ENCODE measurements at places on chromosomes 11 and 22.

DNA sequence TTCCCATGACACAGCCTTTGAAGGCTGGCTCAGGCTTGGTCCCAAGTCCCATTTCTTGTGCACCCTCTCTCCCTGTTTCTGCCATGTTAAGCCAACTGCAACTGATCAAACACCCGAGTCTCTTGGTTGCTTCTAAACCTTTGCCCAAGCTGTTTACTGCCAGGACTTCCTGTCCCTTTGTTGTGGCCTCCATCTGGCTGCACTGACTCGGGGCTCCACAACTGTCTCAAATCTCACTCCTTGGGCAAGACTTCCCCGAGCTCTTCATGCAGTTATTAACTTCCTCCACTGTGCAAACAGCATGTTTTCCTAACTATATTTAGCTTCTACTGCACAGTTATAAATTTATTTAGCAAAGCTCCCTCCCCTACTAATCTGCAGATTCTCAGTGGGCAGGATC, 4.3 kb downstream of the VPREB1 start:
- DNase-seq = peak; percentile 31

GRCh38 chr11:29449281-29450074, 567.4 kb downstream of the KCNA4 start:
- no peak for DNase-seq

DNA sequence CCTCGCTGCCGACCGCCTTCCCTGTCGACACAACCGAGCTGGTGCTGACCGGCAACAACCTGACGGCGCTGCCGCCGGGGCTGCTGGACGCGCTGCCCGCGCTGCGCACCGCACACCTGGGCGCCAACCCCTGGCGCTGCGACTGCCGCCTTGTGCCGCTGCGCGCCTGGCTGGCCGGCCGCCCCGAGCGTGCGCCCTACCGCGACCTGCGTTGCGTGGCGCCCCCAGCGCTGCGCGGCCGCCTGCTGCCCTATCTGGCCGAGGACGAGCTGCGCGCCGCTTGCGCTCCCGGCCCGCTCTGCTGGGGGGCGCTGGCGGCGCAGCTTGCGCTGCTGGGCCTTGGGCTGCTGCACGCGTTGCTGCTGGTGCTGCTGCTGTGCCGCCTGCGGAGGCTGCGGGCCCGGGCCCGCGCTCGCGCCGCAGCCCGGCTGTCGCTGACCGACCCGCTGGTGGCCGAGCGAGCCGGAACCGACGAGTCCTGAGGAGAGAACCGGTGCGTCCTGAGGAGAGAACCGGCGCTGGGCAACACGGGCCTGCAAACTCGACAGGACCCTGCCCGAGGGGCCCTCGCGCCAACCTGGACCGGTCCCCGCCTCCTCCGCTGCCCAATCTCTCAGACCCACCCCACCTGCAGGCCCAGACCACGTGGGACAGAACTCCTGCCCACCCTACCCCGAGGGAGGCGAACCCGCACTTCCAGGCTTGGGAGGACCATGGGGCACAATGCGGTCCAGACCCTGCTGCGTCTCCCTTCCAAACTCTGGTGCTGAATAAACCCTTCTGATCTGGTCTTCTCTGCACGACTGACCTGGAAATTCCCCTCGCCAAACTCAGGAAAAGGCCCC, 866 bp downstream of the GP1BB start:
- DNase-seq = peak; percentile 52

DNA sequence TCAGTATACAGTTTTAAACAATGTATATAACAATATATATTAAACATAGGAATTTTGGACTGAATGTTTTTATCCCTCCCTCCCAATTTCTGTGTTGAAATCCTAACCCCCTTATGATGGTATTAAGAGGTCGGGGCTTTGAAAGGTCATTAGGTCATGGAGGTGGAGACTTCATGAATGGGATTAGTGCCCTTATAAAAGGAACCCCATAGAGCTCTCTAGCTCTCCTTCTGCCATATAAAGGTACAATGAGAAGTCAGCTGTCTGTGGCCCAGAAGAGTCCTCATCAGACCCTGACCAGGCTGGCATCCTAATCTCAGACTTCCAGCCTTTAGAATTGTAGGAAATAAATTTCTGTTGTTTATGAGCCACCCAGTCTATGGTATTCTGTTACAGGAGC, 6.5 kb downstream of the NNMT start:
- no peak for DNase-seq

DNA sequence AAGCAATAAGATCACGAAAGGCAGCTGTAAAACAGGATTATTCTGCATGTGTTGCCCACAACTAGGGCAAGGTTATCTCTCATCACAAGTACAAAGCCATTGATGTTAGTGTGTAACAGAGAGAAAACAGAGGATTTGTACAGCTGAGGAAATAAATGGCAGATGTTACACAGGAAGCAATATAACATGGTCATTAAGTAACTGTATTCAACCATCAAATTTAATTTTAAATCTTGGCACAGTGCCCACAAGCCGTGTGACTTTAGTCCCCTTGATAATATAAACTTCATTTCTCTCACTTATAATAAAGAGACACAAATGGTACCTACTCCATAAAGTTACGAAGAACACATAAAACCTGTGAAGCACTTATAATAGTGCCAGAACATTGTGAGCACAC, 17.3 kb downstream of the OR51E2 start:
- DNase-seq = no peak

GRCh38 chr11:9313648-9314290, 624 bp downstream of the TMEM41B start:
- peak; percentile 1 for DNase-seq

- no peak for DNase-seq
Observed at GRCh38 chr11:106998116-106998915, 20.0 kb downstream of the GUCY1A2 start.

DNA sequence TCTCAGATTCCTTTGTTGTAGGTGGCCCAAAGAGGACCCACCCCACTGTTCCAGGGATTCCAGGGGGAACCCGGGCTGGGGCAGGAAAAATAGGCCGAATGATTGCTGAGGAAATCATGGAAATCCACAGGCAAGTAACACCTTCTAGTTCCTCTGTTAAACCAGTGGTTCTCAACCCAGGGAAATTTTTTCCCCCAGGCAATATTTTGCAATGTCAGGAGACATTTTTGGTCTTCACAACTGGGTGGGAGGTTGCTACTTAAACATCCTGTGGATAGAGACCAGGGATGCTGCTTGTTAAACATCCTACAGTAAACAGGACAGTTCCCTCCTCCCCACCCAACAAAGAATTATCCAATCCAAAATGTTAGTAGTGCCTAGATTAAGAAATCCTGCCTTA, 84.7 kb downstream of the BTBD10 start:
- DNase-seq = no peak

DNA sequence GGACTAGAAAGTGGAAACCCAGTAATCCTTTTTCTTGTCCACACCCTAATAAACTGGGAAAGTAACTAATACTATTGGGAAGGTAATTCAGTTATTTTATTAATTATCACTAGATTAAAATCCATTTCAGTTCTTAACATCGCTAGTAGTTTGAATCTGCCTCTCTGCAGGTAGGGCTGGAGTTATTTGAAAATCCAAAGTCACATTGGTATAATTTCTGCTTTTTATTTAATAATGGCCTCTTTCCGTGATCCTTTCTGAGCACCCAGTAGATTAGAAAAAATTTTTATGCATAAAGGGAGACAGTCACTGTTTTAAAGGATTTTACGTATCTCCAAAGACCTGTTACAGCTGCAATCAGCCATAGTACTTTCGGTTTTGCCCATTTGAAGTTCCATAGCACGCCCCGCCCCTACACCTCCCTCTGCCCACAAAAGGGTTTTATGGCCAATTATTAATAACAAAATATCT, 605 bp upstream of the COPB1 start:
- DNase-seq = peak; percentile 50

- DNase-seq = no peak
Observed at GRCh38 chr22:21951931-21952465, 650 bp downstream of the PPM1F start.

DNA sequence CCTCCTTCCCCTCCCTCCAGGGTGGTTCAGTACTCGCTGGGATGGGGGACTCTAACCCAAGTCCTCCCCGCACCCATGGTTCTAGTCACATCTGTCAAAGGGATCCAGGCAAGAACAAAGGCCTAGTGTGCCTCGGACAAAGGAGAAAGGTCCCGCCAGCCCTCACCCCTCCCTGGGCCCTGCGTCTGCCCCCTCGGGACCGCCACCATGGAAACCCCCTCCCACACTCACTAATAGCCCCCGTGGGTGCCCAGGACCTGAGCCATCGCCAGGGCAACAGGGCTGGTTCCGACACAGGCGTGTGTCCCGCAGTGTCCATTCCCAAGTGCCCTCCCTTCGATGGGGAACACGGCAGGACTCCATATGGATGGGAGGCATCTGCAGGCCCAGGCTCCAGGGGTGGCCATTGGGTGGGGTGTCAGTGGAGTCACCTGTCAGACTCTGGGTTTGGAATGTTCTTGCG, 5.1 kb upstream of the CARNS1 start:
- DNase-seq = no peak

- DNase-seq = no peak
Observed at GRCh38 chr22:44049486-44050231, 25.6 kb downstream of the PARVB start.

GRCh38 chr22:34879001-34879400, 187.0 kb upstream of the ISX start:
- no peak for DNase-seq

- no peak for DNase-seq
Observed at GRCh38 chr11:122779047-122779629, 59.2 kb upstream of the CRTAM start.

DNA sequence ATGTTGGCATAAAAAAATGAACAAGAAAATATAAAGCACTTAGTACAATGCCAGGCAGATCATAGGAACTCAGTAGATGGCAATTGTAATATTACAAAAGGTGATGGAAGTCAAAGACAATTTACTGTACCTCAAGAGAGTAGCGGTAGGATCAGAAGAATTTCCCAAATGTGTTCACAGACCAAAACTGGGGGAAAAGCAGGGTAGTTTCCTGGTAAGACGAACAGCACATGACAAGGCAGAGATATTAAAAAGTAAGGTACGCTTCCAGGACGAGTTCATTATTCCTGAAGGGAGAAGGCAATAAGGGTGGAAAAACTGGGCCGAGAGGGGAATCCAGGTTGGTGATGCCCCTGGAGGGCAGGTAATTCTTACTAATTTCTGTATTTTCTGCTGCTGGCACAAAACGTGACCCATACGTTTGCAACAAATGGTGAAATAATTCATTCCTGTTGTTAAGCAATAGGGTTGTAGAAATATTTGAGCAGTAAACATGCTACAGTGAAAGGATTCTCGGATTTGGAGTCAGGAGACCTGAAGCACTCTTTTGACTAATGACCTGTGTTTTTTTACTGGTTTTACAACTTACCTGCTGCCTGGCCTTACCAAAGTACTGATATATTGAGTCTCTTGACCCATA, 786 bp upstream of the ANKRD42 start:
- no peak for DNase-seq

DNA sequence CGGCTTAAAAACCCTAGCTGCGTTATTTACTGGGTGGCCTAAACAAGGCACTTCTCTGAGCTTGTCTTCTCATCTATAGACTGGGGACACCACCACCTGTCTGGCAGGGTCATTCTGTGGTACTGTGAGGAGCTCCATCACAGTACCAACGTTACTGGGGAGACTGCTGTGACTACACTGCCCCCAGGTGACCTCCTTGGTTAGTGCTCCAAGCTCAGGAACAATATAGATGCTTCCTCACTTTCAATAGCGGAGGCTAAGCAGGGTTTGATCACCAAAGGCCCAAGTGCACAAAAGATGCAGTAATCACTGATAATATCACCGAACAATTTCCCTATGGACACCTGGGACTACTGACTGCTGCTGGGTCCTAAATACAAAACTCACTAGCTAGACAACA, 18.8 kb downstream of the PRPF19 start:
- peak; percentile 36 for DNase-seq

- no peak for DNase-seq
Observed at GRCh38 chr11:133361689-133361994, 170.7 kb downstream of the OPCML start.

DNA sequence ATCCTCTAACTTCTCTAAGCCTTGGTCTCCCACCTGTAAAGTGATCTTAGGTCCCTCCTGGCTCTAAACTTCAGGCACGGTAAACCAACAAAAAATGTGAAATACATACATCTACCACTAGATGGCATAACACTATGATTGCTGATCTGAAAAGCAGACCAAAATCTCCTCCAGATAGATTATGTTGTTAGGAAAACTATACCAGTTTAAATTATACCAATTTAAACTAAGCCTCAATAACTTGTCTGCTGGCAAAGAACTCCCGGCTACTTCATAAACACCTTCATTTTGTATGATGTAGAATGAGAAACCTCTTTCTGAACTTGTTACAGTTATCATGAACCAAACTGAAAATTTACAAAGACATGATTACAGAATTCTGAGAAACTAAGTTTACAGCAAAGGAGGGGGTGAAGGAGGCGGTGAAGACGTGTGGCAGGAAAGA, 85.9 kb downstream of the SBF2 start:
- peak; percentile 41 for DNase-seq

GRCh38 chr11:69380451-69380901, 86.5 kb downstream of the MYEOV start:
- no peak for DNase-seq

DNA sequence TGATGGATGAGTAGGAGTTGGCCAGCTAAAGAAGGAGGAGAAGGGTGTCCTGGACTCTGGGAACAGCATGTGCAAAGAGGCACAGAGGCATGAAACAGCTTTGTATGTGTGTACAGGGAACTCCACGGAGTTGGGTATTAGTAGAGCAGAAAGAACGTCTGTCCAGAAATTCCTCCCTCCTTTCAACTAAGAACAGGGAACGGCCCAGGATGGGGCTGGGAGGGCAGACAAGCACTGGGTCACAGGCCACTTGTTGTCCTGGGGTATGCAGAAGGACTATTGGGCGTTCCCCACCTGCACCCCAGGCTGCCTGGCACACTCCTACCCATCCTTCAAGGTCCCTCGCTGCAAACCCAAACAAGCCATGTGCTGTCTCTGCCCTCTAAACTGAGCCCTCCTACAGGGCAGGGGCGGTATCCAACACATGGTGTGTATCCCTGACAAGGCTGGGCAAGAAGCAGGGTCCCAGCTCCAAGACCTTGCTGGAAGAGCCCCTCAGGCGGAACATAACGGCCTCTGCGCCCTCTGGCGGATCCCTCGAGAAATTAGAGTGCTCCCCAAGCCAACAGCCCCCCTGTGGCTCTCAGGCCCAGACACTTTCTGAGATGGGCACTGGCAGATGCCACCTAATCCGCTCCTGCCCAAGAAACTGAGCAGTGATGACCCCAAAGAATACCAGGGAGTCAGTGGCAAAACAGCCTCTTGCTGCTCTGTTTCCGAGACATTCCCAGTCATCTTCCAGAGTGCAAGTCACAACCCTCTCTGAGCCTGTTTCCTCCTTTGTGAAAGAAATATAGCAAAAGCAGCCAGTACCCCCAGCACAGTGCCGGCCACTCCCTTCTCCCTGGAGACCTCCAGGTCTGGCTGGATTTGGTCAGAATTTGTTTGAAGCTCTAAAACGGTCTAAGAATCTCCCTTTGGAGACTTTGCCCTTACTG, 1.6 kb upstream of the ELFN2 start:
- peak; percentile 56 for DNase-seq

- DNase-seq = no peak
Observed at GRCh38 chr22:47445716-47446290, 683.4 kb downstream of the TBC1D22A start.
